ENCODE measurements at places on chromosomes 7 and 10.

- no peak for DNase-seq
These were observed 156.3 kb downstream of the PTEN start for GRCh38 chr10:88019753-88020152.

GRCh38 chr7:68840991-68841390 lies 757.3 kb upstream of the AUTS2 start:
- no peak for DNase-seq

DNA sequence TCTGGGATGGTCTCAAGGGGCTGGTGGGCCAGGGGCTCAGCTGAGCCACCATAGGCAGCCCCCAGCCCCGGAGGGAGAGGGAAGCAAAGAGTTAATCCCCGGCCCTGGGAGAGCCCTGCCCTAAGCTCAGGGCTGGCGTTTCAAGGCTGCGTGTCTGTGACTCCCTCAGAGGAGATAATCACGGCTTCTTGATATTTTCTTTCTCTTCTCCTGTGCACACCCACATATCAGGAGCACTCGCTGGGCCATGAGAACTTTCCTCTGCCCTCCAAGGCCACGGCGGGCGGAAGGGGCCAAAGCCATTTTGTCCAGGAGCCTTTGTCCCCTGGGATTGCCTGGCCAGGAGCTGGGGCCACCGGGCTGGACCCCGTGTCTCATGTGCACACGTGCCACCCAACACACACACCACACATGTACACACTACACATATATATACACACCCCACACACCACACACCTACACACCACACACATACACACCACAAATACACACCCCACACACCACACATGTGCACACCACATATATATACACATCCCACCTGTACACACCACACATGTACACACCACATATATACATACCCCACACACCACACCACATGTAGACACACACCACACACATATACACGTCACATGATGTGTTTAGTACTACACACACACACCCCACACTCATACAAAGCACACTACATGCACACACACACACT lies 16.9 kb downstream of the VENTX start:
- DNase-seq: no peak

DNA sequence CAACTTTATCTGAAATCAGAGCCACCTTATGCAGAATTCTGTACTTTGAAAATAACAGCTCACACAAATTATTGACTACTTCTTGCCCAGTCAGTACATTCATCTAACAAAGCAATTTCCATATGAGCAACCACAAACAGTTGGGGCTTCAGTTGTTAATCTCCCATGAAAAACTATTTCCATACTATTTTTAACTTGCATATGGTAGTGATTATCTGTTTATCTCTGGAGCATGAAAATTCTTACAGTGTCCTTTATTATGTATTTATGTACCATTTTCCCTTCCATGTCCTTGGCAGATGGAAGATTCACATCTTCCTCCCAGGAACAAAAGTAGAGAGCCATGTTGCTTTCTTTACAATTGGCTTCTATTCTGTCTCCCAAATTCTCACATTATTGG lies 285.7 kb downstream of the CRPPA start:
- no peak for DNase-seq

DNA sequence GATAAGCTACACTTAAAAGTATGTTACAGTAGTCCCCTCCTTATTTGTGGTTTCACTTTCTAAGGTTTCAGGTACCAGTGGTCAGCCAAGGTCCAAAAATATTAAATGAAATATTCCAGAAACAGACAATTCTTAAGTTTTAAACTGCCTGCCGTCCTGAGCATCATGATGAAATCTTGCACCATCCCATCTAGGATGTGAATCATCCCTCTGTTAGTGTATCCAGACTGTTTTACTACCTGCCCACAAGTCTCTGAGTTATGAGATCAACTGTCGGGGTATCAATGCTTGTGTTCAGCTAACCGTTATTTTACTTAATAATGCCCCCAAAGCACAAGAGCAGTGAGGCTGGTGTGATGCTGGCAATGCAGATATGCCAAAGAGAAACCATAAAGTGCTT lies 11.4 kb downstream of the KDM7A start:
- DNase-seq: peak; percentile 50

DNA sequence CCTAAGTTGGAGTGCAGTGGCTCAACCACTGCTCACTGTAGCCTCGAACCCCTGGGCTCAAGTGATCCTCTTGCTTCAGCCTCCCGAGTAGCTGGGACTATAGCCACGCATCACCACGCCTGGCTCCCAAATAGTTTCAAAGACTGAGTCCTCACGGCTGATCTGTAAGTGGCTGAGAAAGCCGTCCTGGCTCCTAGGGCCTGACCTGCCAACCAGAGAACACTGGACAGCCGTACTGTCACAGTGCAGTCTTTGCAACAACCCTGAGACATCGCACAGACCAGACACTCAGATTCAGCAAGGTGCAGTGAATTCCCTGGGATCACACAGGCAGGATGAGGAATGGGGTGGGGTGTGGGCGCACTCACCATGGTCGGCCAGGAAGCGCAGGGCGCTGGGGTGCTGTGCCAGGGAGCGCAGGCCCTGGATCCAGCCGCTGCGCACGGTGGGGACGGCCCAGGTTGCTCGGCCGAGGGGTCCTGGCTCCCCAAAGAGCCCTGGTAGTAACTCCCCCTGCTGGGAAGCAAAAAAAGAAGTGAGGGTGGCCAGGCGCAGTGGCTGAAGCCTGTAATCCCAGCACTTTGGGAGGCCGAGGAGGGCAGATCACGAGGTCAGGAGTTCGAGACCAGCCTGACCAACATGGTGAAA lies 10.7 kb downstream of the BRAT1 start:
- no peak for DNase-seq

DNA sequence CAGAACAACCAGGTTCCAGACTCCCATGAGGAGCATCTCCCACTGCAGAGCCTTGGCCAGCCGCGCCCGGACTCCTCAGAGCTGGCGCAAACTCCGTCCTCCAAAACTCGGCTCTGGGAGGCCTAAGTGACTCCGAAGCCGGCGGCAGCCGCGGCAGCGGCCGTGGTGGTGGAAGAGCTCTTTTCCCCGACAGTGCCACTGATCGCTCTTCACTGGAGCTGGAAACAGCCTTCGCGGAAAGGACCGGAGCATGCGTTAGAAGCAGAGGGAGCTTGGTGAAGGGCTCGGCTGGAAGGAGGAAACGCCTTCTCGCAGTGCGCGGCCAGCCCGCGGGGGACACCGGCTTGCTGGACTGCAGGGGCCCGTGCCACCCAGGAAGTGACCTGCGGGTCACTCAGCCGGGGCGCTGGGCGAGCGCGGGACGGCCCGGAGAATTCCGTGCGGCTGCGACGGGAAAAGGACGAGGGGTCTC lies 5.0 kb upstream of the HOXA13 start:
- DNase-seq: no peak

- no peak for DNase-seq
These were observed 346 bp downstream of the TMEM270 start for GRCh38 chr7:73861305-73861704.

- DNase-seq: no peak
These were observed 169.3 kb downstream of the LCOR start for GRCh38 chr10:97001183-97001991.

GRCh38 chr7:3673524-3673923 lies 372.5 kb downstream of the SDK1 start:
- DNase-seq: peak; percentile 19

- no peak for DNase-seq
These were observed 126.8 kb downstream of the WDR37 start for GRCh38 chr10:1183033-1183396.

DNA sequence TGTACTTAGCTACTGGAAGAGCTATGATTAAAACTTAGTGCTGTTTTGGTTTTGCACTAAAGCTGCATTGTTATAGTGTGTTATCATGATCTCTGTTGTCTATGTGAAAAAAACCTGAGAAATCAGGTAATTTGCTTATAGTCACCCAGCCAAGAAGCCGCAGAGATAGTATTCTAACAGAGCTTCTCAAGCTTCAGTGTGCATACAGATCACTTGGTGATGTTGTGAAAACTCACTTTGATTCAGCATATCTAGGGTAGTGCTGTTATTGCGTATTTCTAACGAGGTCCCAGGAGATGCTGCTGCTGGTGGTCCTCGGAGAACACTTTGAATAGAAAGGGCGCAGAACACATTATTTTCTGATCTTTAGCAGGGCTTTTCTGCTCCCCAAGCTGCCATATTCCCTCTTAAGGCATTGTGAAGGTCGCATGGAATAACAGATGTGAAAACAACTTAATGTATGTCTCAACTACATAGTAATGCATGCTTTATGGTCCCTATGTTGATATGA lies 68.4 kb upstream of the PDCD4 start:
- no peak for DNase-seq

GRCh38 chr10:5291501-5292195 lies 73.1 kb upstream of the UCN3 start:
- peak; percentile 97 for DNase-seq

DNA sequence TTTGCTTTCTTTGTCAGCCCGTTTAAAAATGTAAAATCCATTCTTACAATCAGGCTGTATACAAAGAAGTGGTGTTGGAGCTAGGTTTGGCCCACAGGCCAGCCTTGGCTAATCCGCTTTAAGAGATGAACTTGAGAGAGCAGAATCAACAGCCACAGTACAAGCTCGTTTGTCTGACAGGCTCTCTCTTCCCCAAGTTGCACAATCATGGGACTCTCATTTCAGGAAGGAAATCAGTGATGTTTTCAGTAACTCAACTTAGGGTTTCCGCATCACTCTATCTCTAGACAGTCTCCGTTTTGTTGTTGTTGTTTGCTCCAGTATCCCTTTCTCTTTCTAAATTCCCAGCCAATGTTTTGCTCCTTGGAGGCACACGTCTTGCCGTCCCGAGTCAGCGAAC lies 582.0 kb upstream of the MKI67 start:
- no peak for DNase-seq

DNA sequence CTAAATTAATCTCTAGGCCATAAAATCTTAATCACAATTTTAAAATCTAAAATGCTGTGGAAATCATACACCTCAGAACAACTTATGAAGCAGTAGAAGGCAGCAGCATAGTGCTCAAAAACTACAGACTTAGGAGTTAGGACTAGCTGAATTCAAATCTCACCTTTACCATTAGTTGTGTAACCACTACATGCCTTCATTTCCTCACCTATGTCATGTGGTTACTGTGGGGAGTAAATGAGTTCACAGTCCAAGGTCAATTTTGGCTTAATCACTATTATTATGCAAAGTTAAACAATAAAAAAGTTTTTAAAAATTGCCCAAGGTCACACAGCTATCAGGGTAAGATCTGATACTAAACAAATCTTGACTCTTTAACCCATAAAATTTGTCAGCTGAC lies 37.0 kb downstream of the SNX13 start:
- no peak for DNase-seq

DNA sequence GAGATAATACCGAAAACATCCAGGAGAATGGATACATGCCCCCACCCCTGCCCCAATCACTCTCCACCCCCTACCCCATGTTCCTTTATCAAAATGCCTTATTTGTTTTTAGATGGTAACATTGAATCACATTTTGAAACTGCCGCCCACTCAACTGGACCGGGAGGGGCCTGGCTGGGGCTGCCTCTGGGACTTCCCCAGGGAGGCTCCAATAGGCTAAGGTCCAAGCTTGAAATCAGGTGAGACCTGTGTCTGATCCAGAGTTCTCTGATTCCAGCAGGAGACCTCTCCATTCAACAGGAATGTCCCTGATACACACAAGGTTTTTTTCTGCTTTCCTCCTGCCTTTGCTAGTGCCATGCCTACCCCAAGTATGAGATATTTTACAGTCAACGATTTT lies 43.8 kb upstream of the ACSL5 start:
- no peak for DNase-seq

GRCh38 chr10:73865459-73866442 lies 8.6 kb downstream of the CAMK2G start:
- DNase-seq: no peak

GRCh38 chr7:73811760-73812168 lies 19.0 kb upstream of the CLDN4 start:
- peak; percentile 67 for DNase-seq

DNA sequence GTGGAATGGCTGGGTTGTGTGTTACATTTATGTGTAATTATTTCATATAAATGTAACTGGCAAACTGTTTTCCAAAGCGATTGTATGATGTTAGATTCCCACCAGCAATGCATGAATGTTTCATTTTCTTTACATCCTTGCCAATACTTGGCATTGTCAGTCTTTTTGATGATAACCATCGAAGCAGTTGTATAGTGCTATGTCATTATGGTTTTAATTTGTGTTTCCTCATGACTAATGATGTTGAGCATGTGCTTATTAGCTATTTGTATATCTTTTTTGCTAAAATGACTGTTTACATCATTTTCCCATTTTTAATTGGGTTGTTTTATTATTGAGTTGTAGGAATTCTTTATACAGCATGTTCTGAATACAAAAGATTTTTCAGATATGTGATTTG lies 22.3 kb downstream of the AHCYL2 start:
- no peak for DNase-seq

- peak; percentile 55 for DNase-seq
These were observed 33.2 kb downstream of the NRF1 start for GRCh38 chr7:129644634-129645230.

- no peak for DNase-seq
These were observed 94.9 kb downstream of the CARD11 start for GRCh38 chr7:2948749-2949148.

GRCh38 chr7:42736931-42737330 lies 174.9 kb downstream of the C7orf25 start:
- DNase-seq: peak; percentile 14

- DNase-seq: no peak
These were observed 22.7 kb downstream of the LUC7L2 start for GRCh38 chr7:139382439-139382838.

DNA sequence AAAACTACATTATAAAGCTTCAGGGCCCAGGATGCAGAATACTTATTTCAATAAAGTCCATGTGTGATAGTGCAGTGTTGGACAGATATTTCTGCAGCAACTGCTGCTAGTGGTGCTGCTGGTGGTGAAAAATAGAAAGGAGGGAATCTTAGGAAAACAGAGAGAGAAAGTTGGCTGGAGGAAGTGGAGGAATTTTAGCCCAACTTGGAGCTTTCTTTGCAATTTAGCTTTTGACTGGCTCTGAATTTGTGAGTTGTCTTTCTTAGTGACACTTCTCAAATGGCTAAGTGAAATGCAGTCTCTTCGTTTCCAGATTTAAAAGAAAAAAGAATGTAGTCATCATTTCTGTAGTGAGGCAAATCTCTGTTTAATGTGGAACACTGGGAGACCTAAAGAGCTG lies 45.4 kb downstream of the GPR158 start:
- no peak for DNase-seq

DNA sequence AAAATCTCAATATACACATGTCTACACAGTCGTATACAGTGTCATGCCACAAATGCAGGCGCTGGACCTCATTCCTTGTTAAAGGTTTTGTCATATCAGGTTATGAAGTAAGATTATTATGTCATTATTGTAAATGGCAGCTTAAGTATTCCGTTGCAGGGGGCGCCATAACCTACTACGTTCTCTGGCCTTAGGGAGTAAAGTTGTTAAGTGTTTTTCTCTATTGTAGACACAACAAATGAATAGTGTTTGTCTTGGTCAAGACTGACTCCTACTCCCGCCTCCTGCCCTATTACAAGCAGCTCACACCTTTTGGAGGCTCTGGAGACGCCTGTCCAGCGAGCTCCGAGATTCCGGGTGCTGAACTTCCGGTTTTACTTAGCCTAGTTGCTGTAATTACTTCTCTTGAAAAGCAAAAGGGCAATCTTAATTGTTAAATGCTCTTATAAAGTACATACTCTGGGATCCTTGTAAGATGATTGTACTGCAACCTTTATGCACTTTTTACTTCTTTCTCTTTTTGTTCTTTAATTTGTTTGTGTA lies 994 bp downstream of the GATAD1 start:
- DNase-seq: peak; percentile 82

All from A549 (cell line).